ENCODE measurements at places on chromosomes 2 and 18.

DNA sequence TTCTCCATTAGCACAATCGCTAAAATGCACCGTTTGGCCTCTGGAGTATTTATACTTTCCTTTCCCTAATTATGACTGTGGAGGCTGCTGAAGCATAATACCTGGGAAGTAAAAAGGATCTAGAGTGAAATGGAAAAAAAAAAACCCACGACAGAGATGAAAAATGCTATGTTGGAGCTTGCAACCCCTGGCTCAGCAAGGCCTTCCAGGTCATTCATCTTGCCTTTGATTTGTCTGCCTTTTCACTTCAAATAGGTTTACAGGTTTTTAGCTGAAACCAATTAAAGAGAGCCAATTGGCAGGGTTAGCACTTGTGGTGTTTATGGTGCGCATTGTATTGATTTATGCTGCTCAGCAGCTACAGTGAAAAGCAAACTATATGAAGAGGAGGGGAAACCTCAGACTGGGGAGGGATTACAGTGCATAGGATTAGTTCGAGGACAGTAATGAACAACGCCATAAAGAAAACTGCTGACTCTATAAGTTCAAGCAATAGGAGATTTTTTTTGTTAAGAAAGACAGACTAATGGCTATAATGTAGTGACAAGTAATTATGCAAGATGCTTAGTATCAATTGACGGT is 347.9 kb downstream of the MEIS1 start:
- DNase-seq, result no peak

- DNase-seq, result no peak
These were observed 157.0 kb downstream of the TDRD15 start for GRCh38 chr2:21280793-21281192.

DNA sequence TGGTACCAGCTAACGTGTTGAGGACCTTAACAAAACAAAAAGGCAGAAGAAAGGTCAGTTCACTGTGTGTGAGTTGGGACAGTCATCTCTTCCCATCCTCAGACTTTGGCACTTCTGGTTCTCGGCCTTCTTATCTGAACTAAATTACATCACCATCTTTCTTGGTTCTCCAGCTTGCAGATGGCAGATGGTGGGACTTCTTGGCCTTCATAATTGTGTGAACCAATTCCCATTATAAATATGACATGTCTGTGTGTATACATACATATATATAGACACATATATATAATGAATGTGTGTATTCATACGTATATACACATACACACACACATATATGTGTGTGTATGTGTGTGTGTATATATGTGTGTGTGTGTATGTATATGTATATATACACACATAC is 301.2 kb upstream of the TRIB2 start:
- DNase-seq, result no peak

DNA sequence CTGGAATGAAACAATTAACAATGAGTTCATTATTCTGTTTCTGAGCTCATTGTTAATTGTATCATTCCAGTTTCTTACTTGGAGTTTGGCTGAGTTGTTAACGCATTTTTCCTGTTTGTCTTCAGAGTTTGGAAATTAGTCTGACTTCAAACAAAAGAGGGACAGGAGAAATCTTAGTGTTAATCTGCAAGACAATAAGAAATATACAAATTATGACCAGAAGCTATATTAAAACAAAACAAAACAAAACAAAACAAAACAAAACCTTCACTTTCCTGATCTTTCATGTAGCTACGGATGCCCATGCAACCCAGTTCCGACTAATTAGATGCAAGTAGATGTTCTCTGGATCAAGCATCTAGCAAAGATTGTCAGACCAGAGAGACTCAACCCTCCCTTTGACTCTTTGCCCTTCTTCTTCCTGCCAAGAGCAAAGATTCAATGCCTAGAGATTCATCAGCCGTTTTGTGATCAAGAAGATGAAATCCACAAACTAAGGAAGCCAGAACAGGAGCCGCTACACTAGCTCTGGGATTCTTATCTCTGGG is 686.2 kb upstream of the FSHR start:
- DNase-seq, result no peak

DNA sequence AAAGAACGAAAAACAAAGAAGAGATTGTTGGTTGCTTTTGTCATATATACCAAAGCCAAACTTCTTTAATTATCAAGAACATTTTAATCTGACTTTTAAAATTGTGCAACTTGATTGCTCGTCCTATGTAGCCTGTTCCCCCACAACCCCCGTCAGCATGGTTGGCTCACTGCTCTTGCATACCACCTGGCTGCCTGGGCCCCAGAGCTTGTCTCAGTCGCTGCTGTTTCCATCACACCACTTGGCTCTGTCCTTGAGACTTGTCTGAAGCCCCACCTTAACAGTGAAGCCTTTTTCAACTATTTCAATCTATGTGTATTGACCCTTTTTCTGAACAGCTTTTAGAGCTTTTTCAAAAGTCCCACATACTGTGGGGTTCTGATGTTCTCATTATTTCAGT is 270.8 kb downstream of the ZNF407 start:
- no peak for DNase-seq

DNA sequence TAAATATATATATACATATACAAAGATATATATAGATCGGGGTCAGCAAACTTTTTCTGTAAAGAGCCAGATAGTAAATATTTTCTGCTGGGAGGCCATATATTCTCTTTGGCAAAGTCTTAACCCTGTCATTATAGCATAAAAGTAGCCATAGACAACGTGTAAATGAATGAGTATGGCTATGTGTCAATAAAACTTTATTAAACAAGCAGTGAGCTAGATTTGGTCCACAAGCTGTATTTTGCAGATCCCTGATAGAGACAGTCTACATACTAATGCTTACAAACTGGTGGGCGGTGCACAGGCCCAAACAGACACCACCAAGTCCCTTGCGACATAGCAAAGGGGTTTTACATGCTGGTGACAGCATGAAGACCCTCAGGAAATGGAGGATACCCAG is 30.3 kb downstream of the SLC14A2 start:
- no peak for DNase-seq

DNA sequence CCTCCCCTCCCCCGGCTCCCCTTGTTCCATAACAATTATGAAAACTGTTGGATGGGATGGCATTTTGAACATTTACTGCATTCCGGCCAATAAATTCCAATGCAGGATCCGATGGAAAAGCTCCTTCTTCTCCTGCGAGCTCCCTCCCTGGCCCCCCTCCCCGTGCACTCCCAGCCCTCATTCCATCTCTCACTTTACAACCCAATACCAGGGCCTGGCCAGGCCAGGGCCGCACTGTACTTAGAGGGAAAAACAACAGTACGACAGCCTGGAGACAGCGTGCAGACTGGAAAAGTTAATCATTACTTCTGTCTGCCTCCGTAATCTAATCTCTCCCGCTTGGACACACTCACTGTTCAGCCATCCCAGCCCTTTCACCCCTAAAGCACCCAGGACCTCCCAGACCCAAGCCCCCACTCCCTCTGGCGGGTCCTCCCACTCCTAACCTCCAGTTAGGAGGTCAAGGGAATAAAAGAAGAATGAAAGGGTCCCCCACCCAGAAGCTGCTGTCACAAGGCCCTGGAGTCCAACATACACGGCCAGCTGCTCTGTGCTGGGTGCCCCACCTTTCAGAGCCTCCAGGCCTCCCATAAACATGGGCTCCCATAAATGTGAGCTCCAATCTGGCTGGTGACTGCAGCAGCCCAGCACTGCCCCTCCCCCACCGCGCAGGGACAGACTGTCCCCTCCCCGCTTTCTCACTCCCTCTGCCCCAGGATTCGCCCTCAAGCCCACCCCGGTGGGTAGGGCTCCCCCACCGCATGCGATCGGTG is 20.6 kb downstream of the SMAD7 start:
- no peak for DNase-seq

- DNase-seq, result no peak
These were observed at the start of gene C1QL2 for GRCh38 chr2:119158563-119159347. TSS of gene C1QL2 (minus strand) at chr2:119158751. CDS start at chr2:119158269, 482 bp downstream.

GRCh38 chr2:57947398-57947797 is 99.2 kb upstream of the VRK2 start:
- DNase-seq, result no peak

- DNase-seq, result no peak
These were observed 163.6 kb downstream of the PRKCE start for GRCh38 chr2:45814951-45815621.

DNA sequence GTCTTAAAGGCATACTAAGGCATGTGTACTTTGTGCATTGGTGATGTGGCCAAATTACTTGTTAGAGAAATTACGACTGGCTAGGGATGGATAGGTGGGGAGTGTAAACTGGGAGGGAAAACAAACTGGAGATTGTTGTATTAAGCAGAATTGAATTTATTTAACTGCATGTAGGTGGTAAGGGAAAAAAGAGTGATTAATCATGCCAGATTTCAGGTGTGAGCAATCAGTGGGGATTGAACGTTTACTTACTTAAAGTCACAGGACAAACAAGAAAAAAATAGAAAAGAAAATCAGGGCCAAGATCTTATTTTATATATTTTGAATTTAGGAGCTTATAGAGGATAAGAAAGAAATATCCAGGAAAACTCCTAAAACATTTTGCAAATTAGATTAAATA is 88.6 kb downstream of the GULP1 start:
- DNase-seq, result peak; percentile 72

GRCh38 chr18:68427951-68428401 is 286.9 kb downstream of the TMX3 start:
- DNase-seq, result no peak

- DNase-seq, result no peak
These were observed 18.7 kb upstream of the LYPD6B start for GRCh38 chr2:149019768-149020167.

DNA sequence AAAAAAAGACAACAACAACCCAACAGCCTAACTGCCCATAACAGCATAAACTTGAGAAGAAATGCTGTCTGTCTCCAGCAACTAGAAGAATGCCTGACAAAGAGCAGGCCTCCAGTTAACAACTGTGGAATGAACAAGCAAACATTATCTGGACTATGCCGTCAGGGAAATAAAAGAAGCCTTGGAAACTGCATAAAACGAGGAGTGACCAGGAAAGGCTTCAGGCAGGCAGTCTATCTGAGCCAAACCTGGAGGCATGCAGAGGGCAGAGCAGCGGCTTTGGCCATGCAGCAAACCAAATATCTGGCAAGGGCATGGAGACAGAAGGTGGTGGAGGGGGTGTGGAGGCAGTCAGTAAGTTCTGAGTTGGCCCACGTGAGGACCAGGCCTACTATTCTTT is 11.1 kb downstream of the HES6 start:
- DNase-seq, result no peak

DNA sequence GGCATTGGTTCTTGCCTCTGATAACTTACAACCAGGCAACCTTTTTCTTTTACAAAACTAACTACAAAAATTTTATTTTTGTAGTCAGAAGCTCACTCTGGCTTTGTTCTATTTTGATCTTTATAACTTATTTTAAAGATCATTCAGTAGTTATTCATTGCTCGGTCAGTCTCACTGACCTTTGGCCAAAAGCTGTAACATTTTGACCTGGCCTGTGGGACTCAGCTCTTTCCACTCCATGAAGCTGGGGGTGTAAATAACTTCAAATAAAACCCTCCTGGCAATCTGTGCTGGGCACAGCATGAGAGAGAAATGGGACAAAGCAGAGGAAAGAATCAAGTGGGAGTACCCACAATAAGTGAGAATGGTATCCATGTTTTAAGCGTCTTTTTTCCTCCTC is 380.7 kb downstream of the SETBP1 start:
- no peak for DNase-seq
